NCI-H1092 (cell line): ENCODE measurements at places on chromosomes 3 and 15.

DNA sequence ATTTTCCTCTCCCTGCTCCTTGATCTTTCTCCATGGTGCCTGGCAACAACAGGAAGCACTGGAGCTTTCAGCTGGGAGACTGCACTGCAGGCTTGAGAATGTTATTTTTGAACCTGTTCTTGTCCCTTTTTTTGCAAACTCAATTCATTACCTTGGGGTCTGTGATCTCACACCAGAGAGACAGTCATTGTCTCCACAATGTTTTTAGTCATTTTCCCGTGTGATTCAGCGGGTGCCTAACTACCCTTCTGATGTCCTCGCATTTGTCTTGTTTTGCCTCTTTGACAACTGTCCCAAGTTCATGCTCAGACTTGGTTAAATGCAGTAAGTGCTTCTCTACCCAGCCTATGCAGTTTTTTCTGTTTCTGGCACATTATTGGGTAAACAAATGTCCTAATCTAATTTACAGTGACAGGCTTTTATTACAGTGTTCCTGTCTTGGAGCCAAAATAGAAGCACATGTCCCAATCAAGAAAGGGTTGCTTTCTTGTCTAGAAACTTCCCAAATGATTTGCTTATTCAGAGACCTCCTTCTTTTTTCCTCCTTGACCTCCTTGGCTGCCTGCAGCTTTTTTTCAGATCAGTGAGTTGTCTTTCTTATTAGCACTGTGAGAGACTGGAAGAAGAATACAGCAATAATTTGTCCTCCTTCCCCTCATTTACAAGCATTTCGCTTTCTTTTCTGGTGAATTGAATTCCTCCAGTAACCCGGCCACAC, 162.4 kb downstream of the NSUN3 start:
- DNase-seq = no peak

- DNase-seq = no peak
These were observed 353.2 kb upstream of the PROK2 start for GRCh38 chr3:72137865-72138861.

- no peak for DNase-seq
These were observed 425.3 kb upstream of the PROK2 start for GRCh38 chr3:72210261-72210660.

DNA sequence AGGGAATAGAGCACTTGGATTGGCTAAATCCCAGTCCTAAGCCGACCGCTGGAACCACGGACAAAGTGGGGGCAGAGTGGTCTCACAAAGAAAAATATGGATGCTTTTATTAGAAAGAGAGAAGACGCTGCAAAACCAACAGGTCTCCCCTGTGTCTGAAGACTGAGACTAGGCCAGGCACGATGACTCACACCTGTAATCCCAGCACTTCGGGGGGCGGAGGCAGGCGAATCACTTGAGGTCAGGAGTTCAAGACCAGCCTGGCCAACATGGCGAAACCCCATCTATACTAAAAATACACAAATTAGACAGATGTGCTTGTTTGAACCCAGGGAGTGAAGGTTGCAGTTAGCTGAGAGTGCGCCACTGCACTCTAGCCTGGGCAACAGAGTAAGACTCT, 61.8 kb downstream of the ZDHHC19 start:
- DNase-seq = no peak
